ENCODE measurements at places on chromosomes 2 and 18. TPM values are rescaled to one million over a fixed set of nuclear protein-coding genes. Genes with fewer than 3 reads are reported as not detected.
A peak's percentile ranks its signal among the peaks of the same experiment; 100 is the strongest.

DNA sequence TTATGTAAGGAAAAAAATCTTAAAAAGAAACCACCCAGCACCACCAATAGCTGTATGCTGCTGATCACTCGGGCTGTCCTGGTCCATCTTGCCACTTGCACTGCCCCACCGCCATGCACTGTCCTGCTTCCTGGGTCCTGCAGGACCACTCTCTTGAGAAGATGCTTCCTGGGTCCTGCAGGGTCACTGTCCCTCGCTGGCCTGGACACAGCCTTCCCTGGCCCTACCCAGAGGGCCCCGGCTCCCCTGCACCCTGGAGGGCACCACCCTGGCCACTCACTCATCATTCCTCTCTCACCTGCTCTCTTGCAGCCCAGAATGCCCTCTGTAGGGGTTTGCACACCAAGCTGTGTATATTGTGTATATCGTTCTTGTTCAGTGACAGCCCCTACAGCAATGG, 2.4 kb upstream of the OTOS start:
- peak; percentile 11 for DNase-seq

DNA sequence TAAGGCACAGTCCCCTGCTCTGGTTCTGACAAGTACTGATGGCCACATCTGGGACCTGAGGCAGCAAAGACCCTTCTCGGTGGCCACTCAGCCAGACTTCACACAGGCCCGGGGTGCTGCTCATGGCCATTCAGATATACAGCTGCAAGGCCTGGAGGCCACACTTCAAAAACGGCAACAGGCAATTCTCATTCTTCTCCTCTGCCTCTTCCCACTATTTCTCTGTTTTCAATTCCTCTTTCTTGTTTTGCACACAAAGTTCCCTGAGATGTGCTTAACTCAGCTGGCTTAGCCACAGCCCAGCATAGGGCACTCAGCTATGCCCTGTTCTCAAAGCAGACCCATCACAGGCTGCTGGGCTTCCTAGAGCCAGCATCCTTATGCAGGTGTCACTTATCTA, 29.9 kb downstream of the PTPN18 start:
- DNase-seq: no peak

DNA sequence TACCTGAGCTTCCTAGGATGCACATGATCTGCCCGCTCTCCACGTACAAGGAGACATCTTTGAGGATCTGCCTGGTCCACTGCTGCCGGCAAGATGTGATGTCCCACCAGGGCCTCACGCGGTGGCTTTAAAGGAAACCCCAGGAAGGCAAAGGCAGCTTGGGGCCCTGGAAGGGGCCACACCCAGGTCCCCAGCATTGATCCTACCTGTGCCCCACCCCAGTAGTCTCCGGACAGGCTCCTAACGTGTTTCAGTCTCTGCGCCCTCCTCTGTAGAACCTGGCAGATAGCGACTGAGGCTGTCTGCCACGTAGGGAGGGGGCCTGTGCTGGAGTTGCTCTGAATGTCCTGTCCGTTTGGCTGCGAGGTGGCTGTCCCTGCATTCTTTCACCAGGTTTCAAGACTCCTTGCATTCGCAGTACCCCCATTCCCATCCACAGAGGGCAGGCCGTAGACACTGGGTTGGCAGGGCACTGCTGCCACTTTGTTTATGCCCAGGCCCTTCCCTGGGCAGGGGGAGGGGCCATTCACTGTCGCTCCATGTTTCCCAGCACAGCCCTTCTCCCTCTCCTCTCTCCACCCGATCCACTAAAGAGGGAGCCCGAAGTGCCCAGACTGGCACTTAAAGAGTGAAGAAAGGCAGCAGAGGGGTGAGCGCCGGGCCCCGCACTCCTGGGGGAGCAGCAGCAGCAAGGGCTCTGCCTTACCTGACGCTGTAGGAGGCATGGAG, 644 bp downstream of the ABCG5 start:
- DNase-seq: no peak

TMEM37 gene
- total RNA-seq: 16.4 TPM

OTX1 gene
- total RNA-seq: not detected

DNA sequence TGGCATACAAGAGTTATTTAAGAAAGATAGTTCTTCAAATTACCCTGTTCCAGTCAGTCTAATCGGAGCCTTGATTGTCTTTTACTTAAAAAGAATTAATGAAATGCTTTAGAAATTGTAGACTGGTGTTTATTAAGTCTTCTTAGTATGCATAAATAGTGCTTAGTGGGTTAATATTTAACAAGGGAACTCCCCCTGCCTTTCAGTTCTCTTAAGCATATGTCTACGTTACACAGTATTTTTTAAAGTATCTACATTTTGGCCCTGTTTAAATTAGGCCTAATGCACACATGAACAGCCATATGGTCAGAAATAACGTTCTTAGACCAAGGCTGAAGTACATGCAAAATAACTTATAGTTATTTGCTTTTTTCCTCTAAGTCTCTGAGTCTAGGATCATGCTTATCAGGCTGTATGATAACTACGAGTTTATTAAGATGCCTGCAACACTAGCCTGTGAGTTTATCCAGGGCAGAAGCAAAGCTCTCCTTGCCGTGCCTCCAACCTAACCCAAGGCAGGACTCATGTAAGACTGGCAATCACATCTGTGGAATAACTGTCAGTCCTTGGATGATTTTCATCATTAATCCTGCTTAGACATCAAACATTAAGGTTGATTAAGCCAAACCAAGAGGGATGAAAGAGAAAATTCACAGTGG, 6.7 kb downstream of the BCL2 start:
- DNase-seq: no peak

GRCh38 chr2:122528061-122528460, 772.6 kb downstream of the TSN start:
- DNase-seq: no peak

GRCh38 chr2:67631483-67631882, 234.3 kb downstream of the ETAA1 start:
- no peak for DNase-seq

- DNase-seq: no peak
These were observed 157.1 kb downstream of the FTCDNL1 start for GRCh38 chr2:199693861-199694260.

MARCHF4 gene
- 0.34 TPM for total RNA-seq

TTC21B gene
- 13.7 TPM for total RNA-seq

- DNase-seq: no peak
These were observed 207.4 kb downstream of the TCF4 start for GRCh38 chr18:55380589-55380988.

GRCh38 chr2:25497918-25498407, 156.2 kb upstream of the DNMT3A start:
- DNase-seq: no peak

GKN1 gene
- not detected for total RNA-seq

- DNase-seq: no peak
These were observed 146.7 kb downstream of the MBP start for GRCh38 chr18:76985951-76986236.

DNA sequence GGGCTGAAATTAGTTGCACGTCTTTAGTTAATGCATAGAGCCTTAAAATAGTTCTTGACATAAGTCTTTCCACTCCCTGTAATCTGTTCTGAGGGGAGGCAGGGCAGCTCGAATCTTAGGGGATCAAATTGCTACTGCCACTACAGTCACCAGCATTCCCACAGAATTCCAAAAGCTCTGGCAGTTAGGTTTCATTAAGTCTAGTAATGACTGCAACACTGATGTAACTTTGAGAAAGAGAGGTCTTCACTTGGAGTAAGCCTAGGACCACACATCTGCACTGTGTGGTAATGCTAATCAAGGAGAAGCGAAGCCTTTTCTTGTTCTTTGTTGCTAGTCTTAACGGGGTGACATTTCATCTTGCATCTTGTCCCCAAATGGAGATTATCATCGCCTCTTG, 19.3 kb upstream of the NCK2 start:
- DNase-seq: no peak

GRCh38 chr2:237517990-237518389, 30.9 kb downstream of the MLPH start:
- no peak for DNase-seq

DNA sequence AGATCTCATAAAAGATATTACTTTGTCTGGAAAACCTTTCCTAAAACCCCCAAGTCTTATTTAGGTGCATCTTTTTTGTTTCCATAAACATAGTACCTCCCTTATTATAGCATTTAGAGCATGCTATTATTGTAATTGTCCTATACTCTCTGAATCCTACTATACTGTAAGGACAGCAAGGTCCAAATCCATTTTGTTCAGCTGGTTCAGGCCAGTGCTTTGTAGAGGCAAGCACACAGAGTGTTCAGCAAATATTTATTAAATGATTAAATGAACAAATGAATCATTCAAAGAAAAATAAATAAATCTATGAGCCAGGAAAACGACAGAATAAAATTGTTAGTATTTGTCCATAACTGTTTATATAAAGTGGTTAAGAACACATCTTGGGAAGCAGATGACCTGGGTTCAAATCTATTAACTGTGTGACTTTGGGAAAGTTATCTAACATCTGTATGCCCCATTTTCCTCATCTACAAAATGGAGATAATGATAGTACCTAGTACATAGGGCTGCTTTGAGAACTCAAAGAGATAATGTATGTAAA, 86.0 kb downstream of the COL3A1 start:
- DNase-seq: no peak

- DNase-seq: no peak
These were observed 129.5 kb downstream of the SMAD7 start for GRCh38 chr18:48821251-48821590.

- DNase-seq: no peak
These were observed 76.7 kb downstream of the DTNB start for GRCh38 chr2:25596516-25597244.

- peak; percentile 9 for DNase-seq
These were observed 1357.8 kb upstream of the CRIM1 start for GRCh38 chr2:34997779-34998178.

GRCh38 chr2:147500819-147501395, 343.9 kb upstream of the ACVR2A start:
- no peak for DNase-seq

GRCh38 chr2:214019229-214019972, 391.5 kb upstream of the VWC2L start:
- peak; percentile 68 for DNase-seq

- DNase-seq: no peak
These were observed 4.3 kb upstream of the GALNT1 start for GRCh38 chr18:35577045-35577848.

- no peak for DNase-seq
These were observed 59.9 kb upstream of the POU3F3 start for GRCh38 chr2:104793966-104794365.

CNGA3 gene
- not detected for total RNA-seq

TMEM200C gene
- 4.3 TPM for total RNA-seq

RMDN2 gene
- 5.8 TPM for total RNA-seq

DNA sequence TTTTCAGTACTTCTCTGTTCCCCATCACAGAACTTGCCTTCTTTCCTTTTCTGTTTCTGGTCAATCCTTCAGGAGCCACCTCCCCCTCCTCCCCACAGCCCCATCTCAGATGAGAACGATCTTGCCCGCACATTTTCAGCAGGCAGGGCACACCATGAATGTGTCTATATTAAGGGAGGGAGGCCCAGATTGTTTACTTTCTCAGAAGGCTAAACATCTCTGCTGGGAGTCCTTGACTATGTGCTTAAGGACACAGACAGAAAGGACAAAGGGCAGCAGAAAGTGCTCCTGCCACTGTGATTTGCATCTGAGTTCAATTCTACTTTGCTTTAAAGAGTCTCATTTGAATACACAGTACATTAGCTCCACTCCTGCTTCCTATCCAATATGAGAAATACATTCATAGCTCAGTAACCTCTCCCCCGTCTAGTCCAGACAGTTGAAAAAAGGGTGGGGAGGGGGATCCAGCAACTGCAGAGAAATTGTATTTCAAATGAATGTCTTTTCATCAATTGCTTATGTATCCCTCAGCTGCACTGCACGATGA, 175.0 kb upstream of the PARD3B start:
- no peak for DNase-seq

GRCh38 chr2:105928563-105928962, 183.9 kb downstream of the NCK2 start:
- DNase-seq: no peak

- no peak for DNase-seq
These were observed 66.9 kb downstream of the AFF3 start for GRCh38 chr2:100075532-100075931.

- no peak for DNase-seq
These were observed 19.1 kb upstream of the TRIB2 start for GRCh38 chr2:12697617-12698016.

GRCh38 chr2:238596571-238597551, 170.1 kb downstream of the ASB1 start:
- DNase-seq: peak; percentile 57

DNA sequence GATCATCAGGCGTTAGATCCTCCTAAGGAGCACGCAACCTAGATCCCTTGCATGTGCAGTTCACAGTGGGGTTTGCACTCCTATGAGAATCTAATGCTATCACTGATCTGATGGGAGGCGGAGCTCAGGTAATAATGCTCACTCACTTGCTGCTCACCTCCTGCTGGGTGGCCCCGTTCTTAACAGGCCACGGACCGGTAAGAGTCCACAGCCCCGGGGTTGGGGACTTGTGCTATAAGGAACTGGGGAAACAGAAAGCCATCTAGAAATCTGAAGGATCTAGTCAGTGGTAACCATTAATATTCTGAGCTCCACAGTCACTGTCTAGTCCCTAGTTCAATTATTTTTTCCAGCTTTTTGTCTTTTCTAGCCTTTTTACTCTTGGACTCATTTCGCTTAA, 44.7 kb upstream of the GAREM2 start:
- no peak for DNase-seq

SALL3 gene
- 2.8 TPM for total RNA-seq

VAMP5 gene
- total RNA-seq: 91.4 TPM

DNA sequence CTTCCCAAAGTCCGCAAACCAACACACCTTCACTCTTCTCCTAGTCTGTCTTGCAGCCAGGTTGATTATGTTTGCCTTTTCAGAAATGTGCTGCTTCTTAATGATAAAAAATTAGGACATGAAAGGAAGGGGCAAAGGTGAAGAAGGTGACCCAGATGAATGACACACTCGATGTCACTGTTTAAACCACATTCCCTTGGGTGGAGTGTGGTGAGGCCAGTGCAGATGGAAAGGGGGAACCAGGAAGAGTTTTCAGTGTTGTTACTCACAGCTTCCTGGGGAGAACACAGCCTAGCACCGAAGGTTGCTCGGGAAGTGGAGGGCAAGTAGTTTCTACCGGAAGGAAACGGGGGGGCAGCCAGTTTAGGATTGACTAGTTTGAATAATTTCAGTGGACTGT, 57.2 kb upstream of the BOD1L2 start:
- DNase-seq: no peak

CFC1 gene
- total RNA-seq: 0.76 TPM

GRCh38 chr2:26720322-26721114, 28.0 kb downstream of the KCNK3 start:
- DNase-seq: peak; percentile 92

DNA sequence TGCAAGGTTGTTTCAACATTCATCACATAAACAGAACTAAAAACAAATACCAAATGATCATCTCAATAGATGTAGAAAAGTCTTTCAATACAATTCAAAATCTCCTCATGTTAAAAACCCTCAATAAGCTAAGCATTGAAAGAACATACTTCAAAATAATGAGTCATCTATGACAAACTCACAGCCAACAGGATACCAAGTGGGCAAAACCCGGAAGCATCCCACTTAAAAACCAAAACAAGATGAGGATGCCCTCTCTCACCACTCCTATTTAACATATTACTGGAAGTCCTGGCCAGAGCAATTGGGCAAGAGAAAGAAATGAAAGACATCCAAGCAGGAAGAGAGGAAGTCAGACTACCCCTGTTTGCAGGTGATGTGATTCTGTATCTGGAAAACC, 992.2 kb upstream of the PIK3C3 start:
- DNase-seq: no peak

Measured in left cardiac atrium (tissue), 4 donors.